Femur (tissue), 1 donor: ENCODE measurements at places on chromosomes 11 and 22.

- DNase-seq = no peak
Observed at GRCh38 chr22:35377735-35378134, 3.2 kb upstream of the HMOX1 start.

DNA sequence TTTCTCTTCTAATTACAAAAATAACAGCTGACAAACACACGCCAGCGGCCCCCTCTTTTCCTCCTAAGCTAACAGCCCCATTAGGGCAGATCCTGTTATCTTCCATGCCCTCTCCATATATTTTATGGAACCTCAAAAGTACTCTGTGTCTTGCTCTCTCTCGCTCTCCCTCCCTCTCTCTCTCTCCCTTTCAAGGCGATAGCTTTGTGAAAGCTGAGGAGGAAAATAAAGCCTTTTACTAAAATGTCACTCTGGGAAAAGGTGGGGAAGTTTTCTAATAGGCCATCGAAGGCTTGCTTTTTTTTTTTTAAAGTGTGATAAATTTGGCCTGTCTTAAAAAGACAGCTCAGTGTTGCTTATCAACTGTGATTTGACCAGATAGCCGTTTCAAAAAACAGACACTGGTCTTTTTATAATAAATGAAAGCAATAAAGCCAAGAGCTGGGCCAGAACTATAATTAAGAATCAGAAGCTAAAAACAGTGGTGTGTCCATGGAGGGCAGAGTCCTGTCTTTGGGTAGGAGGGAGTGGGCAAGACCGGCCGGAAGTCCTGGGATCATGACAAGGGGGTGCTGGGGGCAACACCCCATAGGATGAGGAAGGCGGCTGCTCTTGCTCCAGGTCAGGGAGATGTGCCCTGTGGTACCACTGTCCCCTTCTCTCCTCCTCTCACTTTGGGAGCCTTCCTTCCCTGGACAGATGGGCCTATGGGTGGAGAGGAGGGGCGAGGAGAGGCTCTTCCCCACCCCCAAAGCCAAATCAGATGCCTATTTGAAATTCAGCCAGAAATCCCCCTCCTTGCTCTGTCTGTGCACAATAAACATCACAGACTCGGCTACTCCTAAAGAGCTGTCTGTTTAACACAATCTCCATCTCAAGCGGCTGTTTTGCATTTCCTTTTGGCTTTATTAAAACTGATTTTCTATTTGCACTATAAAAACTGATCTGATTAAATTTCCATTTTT lies 267.2 kb downstream of the BUD13 start:
- DNase-seq = no peak

- peak; percentile 69 for DNase-seq
Observed at GRCh38 chr22:30422481-30423300, 2.9 kb upstream of the MTFP1 start.

DNA sequence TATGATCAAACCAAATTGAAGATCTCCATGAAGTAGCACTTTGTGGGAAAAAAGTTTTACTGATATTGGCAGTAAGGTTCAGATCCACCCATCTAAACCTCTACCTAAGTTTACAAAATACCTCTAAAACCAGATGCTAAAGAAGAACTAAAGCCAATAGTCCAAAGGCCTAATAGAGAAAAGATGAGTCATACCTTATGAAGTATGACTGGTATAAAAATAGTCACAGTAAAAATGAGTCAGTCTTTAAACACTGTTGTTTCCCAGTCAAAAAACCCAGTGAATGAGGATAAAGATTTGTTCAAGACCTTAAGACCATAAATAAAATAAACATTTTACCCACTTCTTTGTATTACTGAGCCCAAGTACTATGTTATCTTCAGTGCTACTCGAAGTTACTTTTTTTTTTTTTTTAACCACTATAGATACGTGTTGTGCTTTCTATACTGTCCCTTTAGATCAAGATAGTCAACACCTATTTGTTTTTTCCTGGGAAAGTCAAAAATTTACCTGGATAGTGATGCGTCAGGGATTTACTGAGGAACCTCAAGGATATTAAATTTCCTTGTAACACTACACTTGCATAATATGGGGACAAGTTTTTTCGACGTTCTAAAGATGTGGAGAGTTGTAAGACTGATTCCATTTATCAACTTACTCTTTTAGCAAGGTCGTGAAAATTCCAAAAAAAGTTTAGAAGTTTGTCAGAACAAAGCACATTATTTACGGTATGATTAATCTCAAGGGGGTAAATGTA lies 87.3 kb downstream of the CCDC73 start:
- no peak for DNase-seq

- no peak for DNase-seq
Observed at GRCh38 chr11:113470233-113470632, 5.0 kb downstream of the DRD2 start.

GRCh38 chr22:20653795-20654342 lies 120.0 kb upstream of the SERPIND1 start:
- DNase-seq = no peak

DNA sequence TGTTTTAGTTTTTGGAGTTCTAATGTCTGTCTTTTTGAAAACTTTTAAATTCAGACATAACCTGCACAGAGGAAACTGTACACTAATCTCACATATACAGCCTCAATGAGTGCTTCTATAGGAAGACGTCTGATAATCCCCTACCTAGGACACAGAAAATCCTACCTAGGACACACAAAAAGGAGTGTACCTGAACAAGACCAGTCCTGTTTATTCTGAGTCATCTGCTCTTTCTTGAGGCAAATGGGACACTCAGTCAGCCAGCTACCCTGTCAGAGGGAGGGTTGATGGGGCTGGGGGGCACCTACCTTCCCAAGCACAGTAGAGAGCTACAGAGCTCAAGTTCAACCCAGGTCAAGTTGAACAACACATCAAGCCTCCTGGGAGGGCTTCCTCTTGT lies 346.6 kb upstream of the NCAM1 start:
- no peak for DNase-seq

DNA sequence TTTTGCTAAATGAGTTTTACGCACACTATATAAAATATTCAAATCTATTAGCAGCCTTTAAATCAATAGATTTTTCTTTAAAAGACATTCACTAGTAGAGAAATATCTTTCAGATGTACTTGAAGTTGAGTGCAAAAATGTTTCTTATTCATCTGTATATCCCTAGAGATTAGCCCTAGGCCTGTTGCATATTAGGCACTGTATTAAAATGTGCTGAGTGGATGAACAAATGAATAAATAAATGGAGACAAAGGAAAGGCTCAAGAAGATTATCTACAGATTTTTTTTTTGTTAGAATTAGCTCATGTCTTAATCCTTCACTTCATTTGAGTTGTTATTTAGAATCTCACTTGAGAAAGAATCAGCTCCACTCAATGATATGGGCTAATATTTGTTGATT lies 12.0 kb upstream of the MMP13 start:
- no peak for DNase-seq

GRCh38 chr11:17528181-17528691 lies 16.0 kb downstream of the USH1C start:
- DNase-seq = peak; percentile 64

DNA sequence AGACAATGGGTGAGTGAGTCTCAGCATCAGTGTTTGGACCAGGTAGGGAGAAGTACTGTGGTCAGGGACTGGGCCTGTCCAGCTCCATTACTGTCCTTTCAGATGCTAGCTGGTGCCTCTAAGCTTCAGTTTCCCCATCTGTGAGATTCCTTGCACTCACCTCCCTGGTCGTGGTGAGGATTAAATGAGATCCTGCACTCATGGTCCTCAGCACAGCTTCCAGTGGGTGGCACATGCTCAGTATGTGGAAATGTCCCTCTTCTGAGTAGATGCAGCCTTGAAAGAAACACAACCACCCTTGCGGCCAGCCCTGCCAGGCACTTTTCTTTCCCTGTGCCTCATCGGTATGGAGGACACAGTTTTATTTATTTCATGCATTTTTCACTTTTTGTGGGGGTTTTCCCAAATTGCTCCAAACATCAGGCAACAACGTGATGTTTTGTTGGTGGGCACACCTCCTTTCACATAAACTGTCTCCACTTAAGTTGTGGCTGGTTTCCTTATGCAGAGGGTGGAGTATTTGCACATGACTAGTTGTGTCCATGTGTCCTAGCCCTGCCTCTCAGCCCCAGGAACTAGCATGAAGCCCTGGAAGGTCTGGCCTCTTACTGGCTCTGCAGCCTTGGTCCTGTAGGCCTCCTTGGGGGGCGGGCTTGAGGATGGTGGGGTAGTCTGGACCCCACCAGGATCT lies 1.1 kb downstream of the LZTR1 start:
- no peak for DNase-seq

DNA sequence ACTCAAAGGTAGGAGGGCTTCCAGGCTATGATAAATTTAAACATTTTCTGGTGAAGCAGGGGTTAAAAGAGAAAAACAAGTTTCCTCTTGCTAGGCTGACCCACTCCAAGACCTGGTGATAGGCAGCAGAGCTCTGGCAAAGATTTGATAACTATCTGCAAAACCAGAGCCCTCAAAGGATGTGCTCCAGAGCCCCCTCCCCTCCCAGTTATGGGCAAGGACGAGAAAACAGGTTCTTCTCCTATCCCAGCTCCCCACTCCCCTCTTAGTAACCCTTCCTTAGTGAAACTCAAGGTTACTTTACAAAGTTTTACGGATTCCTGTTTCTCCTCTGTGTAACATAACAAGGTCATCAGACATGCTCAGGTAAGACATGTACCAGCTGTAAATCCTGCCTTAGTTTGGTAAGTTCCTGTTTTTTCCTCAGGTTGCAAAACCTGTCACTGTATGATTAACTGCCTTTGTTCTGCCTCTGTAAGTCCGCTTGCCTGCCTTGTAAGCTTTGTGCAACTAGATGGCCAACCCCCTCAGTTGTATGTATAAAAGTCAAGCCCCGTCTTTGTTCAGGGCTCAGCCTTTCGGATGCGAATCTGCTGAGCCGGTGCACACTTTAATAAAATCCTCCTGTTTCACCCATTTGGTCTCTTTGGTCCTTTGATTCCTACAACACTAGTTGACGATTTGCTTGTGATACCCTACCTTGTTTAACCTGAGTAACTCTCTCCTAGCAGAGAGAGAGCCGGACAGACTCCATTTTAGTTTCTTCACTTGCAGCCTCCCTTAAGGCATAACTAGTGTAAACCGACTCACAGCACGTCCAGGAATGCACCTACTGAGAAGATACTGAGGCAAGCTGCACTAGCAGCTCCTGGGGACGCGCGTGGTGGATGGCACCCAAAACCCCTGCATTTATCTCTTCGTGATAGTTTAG lies 13.9 kb downstream of the APOBEC3H start:
- no peak for DNase-seq

GRCh38 chr11:2452321-2453012 lies 7.7 kb downstream of the KCNQ1 start:
- peak; percentile 53 for DNase-seq

DNA sequence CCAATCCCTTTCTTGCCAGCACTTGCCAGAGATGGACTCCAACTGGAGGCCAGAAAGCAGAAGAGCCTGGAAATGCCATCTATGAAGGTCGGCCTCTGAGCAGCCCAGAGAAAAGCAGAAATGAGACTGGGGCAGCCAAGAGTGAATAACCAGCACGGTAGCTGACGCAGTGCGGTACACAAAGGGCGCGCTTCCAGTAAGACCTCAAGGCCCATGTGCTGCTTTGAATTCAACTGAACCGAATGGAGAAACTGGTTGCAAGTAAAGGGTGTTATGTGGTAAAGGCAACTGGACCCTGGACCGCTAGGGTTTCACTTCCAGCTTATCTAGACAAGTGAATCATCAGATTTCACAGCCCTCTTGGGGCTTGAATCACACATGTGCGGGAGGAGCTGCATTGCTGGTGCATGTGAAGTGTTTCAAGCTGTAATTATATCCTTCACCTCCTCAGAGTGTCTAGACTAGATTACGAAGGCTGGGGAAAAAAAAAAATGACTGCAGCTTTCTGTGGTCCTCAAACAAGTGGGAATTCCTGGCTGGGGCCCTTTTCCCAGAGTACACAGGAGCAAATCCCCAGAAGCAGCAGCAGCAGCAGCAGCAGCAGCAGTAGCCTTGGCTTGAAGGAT lies 128.9 kb downstream of the CCDC34 start:
- DNase-seq = peak; percentile 63

DNA sequence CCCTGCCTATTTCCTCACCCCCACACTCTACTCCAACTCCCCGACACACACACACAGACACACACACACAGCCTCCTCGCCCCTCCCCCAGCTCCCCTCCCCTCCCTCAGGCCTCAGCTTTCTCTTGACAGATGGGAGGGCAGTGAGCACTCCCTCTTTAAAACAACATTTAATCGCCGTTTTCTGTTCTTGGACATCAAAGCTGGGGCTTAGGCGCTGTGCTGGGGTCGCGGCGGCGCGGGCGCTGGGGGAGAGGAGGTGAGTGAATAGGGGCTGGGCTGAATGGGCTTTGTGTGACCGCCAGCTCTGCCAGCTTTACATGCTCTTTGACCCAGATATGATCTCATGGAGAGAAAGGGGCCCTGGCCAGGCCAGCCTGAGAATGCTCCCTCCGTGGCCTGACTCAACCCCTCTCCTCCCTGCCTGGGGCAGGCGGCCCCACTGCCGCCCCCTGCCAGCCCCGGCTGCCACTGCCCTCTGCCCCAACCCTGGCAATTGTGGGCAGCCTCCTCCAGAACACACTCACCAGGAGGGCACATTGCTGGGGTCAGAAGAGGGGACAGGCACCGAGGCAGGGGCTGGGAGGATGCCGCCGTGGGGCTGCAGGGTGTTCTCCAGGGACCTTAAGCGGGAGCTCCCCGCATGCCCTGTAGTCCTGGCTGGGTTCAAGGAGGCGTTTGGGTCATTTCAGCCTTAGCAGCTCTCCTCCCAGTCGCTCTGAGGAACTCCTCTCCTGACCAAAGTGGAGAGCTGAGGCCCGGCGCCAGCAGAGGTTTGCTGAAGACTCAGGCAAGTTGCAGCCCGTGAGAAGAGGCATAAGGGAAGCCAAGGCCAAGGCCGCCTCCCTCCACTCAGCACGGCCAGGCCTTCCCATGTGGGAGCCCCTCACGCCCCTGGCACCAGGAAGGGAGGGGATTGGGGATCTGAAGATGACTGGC lies 38.3 kb upstream of the NNMT start:
- peak; percentile 55 for DNase-seq

DNA sequence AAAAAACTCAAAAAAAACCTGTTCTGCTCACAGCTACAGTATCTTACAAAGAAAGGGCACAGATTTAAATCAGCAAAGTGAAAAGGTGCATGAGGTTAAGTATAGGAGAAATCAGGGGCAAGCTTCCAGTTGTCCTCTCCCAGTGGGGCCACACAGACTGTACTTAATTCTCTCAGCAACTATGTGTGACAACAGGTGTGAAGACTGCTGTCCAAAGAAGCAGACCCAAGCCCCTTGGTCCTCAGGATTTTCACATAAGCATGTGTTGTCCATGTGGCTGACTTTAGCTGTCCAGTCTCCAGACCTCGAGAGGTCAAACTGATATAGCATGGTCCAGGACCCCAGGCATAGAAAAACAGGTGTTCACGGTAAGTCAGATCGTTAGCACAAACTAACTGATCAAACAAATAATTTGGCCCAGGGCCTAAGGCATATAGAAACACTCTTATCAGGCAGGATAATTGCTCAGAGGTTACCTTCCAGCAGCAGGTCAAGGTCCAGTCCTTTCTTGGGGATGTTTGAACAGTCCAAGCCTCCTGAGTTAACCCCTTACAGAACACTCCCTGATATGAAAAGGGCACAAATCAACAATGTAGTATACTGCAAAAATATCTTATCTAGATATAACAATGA lies 21.1 kb upstream of the CSTF3 start:
- no peak for DNase-seq
